ENCODE measurements at places on chromosomes 2 and 18. TPM values are rescaled to one million over a fixed set of nuclear protein-coding genes. Genes with fewer than 3 reads are reported as not detected.

The ERBB4 gene
- not detected for total RNA-seq

The CRYGB gene
- total RNA-seq: not detected

The CHRNA1 gene
- not detected for total RNA-seq

The TWIST2 gene
- 20.7 TPM for total RNA-seq

The SERPINB5 gene
- total RNA-seq: 0.07 TPM

The RAD51AP2 gene
- total RNA-seq: not detected

The GALM gene
- total RNA-seq: 17.7 TPM

The STARD6 gene
- not detected for total RNA-seq

Data from A549 treated with RU486 at 1 μM for 4 hours (cell line).